MG63 (cell line): ENCODE measurements at places on chromosomes 12 and 14.

DNA sequence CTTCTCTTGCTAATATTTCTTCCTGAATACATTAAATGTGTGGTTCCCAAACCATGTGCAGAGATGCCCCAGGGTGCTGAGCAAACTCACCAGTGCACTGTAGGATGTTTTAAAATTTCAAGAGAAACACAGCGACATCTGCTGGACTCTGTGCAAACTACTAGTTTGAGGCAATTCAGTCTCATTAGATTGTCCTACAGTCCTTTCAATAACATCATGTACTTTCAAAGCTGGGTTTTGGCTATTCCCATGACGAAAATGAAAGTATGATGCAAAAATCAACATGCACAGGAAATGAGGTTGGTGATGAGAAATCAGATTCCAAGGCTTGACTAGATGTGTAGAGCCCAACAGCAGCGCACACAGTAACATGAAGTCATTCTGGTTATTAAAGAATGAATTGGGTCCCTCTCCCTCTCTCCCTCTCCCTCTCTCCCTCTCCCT, 66.3 kb downstream of the CLIP1 start:
- peak; percentile 21 for DNase-seq

DNA sequence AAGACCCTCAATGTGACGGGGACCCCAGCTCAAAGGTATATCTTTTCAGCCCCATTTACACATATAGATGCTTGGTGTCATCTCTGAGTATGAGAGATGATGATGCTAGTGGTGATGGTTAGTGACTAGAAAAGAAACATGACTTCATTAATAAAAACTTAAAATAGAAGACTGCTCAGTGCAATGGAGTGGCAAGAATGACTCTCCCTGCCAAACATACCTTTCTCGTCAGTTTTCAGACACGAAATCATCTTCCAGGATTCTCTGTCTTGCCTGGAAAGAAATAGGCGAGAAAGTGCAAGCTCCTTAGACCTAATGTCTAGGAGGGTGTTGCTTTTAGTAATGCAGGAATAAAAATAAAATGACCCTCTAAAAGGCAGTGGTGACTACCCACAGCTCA, 71.7 kb downstream of the TPH2 start:
- peak; percentile 19 for DNase-seq

GRCh38 chr14:38127356-38127755, 80.3 kb upstream of the SSTR1 start:
- DNase-seq: no peak

GRCh38 chr12:6375269-6376078, at the start of gene SCNN1A:
Gene SCNN1A (minus strand): TSS chr12:6375563. CDS start chr12:6374783, 780 bp downstream.
- no peak for DNase-seq

DNA sequence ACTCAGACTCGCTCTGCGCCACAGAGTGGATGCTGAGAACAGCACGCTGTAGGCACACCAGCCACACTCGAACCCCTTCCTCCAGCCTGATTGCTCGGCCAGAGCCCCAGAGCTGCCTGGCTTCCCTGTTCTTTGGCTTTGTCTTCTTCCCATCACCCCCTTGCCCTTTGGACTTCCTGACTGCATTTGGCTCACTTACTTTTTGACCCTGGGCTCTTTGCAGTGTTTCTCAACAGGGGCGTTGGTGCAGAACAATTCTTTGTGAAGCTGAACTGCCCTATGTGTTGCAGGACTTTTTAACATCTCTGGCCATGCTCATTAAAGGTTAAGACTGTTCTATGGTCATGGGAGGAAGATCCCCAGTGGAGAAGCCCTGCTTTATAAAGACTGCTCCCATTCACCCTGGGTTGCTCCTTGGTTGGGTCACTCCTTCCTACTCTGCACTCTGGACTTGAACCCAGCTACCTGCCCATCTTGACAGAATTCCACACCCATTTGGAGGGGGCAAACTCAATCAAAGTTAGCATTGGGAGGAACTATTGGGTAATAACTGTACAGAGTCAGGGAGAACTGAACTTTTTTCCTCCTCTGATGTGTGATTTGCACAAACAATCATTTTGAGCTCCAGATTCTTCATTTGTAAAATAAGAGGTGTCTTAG, 127.7 kb upstream of the PLEKHG7 start:
- DNase-seq: no peak

GRCh38 chr14:80933282-80933681, 8.3 kb downstream of the CEP128 start:
- DNase-seq: no peak

- DNase-seq: no peak
Measured at GRCh38 chr12:89461190-89461589, 63.4 kb downstream of the GALNT4 start.

DNA sequence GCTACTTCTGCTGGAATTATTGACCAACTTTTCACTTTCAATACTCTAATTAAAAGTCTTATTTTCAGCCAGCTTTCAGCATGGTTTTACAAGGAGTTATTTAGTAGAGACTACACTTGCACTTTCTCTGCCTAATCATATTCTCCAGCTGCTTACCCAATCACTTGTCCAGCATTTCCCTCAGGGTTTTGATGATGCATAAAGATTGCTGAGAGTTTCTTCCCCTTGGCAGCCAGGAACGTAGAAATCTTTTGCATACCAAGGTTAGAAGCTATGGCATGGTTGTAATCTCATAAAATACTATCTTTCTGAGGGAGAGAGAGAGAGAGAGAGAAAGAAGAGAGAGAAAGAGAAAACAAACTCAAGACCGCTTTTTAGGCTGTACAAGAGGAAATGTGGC, 10.8 kb downstream of the OR4Q3 start:
- peak; percentile 18 for DNase-seq

GRCh38 chr14:61671082-61671481, 24.2 kb upstream of the HIF1A start:
- no peak for DNase-seq

DNA sequence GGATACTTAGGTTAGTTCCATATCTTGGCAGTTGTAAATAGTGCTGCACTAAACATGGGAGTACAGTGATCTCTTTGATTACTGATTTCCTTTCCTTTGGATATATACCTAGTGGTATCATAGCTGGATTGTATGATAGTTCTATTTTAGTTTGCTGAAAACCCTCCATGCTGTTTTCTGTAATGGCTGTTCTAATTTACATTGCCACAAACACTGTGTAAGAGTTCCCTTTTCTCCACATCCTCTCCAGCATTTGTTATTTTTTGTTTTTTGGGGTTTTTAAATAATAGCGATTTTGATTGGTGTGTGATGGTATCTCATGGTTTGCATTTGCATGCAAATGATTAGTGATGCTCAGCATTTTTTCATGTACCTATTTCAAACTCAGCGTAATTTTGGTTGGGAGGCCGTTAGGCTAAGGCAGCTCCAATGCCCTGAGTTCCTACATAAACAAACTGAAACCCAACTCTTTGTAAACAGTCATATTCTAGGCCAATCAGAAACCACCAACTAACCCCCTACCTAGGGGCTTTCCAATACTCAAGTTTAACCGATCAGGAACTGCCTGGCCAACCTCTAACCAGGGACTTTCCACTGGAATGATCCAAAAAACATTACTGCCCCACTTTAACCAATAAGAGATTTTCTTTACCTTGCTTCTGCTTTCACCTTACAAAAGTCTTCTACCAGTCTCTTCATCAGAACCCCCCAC, 171.6 kb downstream of the FBXL14 start:
- no peak for DNase-seq

DNA sequence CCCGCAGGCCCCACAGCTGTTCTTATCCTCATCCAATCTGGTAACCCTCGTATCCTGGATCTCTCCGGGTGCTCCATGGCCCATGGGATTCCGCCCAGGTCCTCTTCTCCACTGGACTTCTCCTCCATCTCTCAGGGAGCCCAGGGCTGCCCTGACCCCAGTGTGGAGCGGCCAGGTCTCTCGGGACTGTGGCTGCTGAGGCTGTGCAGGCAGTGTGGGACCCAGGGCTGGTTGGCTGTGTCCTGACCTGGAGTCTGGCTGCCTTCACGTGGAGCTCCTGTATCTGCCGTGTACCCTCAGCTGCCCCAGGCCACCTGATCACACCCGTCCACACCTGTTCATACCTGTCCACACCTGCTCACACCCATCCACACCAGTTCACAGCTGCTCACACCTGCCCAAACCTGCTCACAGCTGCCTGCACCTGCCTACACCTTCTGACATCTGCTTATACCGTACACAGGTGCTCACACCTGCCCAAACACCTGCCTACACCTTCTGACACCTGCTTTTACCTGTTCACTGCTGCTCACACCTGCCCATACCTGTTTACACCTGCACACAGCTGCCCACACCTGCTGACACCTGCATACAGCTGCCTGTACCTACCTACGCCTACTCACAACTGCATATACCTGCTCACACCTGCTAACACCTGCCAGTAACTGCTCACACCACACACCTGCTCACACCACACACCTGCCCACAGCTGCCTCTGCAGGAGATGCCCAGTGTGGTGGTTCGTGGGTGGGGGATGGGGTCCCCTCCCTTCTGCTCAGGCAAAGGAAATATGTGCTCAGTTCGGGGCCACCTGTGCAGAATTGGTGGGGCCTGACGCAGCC, 92.2 kb downstream of the GALNT9 start:
- no peak for DNase-seq

DNA sequence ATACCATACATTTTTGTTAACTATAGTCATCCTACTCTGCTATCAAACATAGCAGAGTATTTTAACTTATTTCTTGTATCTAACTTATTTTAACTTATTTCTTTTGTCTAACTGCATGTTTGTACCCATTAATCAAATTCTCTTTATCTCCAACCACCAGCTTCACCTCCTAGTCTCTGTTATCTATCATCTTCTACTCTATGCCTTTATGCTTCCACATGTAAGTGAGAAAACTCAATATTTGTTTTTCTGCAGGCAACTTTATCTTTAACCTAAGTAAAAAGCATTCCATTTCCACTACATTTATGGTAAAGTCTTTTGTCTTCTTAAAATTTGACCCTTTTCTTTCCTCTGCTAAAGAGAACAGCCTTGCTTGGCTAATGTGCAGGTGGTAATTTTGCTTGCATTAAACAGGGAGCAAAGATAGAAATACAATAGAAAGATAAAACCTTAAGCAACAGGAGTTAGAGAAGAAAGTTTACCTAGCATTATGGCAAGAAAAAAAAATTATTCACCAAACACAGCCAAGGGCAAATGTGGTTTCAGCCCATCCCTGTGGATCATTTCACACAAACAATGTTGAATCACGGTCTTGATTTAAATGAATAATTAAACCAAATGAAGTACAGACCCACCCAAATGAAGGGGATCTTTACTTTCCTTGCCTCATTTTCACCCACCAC, 110.9 kb upstream of the TSPAN8 start:
- no peak for DNase-seq

GRCh38 chr14:55446127-55446736, 5.8 kb upstream of the TBPL2 start:
- DNase-seq: peak; percentile 29

DNA sequence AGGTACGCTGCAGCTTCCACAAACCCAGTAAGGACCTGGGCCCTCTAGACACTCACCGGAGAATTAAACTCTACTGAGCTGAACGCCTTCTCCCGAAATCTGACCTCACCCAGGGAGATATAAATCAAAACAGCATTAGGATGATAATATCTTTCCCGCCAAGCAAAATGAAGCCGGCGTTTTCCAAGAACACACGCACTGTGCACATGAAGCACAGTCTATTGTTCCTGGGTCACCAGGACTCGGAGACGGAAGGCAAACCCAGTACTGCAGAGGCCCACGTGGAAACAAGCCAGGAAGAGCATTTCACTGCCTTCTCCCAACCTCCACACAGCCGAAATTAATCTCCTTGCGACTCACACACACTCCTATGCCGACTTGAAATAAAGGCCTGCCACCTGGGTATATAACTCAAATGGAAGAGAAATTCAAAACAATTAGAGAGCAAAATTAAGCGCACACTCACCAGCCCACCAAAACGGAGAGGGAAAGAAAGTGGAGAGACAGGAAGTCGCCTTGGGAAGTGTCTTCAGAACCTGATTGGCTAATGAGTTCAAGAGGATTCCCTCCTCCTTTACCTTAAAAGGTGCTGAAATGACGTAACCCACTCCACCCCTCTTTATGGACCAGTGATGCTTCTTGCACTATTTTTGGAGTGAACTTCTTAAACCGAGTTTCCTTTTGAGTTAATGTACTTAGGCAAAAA, at the start of gene CCNB1IP1:
TSS of gene CCNB1IP1 (minus strand) at position 492 of the 706 bp plus-strand sequence. CDS start 16,756 bp downstream, outside the sequence.
- DNase-seq: peak; percentile 45

DNA sequence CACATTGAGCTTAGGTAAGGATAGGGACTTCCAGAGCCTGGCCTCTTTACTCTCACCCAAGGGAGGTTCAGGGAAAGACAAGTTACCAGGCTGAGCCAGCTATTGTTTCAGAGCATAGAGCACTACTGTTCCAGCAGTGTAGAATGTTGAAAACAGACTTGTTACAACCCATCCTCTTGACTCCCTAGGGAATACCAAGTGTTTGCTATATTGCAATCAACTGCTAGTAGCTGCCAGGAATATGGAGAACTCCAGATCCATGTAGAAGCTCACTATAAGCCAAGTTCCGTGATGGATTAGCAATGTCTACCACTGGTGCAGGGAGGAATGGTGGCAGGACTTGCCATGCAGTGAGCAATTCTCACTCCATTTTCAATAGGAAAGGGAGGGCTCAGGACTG, 199.8 kb upstream of the RBM19 start:
- no peak for DNase-seq

GRCh38 chr14:22233377-22233776, 355.6 kb downstream of the DAD1 start:
- no peak for DNase-seq

GRCh38 chr12:63964301-63964700, 119.8 kb downstream of the SRGAP1 start:
- no peak for DNase-seq

GRCh38 chr12:69602954-69603353, 7.8 kb downstream of the LRRC10 start:
- no peak for DNase-seq

- peak; percentile 60 for DNase-seq
Measured at GRCh38 chr12:113407931-113408600, 4.4 kb upstream of the SDS start.

DNA sequence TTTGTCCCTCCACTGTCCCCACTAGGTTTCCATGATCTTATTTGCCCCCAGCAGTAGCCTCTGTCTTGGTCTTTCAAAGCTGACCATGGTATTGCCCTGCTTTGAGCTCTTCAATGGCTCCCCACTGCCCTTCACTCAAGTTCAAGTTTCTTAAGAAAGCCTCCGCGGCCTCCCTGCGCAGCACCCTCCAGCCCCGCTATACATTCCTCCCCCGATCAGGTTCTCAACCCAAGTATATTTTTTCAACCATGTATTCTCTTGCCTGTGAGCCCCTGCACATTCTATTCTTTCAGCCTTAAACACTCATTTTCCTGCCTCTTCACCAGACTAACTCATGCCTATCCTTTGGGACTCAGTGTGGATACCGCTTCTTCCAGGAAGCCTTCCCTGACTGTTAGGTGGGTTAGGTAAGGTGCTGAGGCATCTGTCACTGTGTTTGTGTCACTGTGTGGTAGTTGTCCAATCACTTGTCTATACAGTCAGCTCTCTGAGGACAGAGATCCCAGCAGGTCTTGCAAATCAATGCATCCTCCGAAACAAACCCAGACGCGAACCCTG, 4.3 kb downstream of the FAIM2 start:
- DNase-seq: no peak

- DNase-seq: no peak
Measured at GRCh38 chr14:34234258-34234657, 227.8 kb downstream of the SPTSSA start.
